Caco-2 (cell line): ENCODE measurements at places on chromosomes 16 and 17.
A peak's percentile ranks its signal among the peaks of the same experiment; 100 is the strongest.

- H3K27ac ChIP-seq, result no peak overlapping the region
- no peaks in the 10 kb centered on the region for H3K27me3 ChIP-seq
- DNase-seq, result no peak
- H3K36me3 ChIP-seq, result peaks cover 4% of the 10 kb centered on the region
- no peak overlapping the region for H3K4me3 ChIP-seq
These were observed 6.4 kb upstream of the ARL2BP start for GRCh38 chr16:57238682-57239081.

- no peaks in the 10 kb centered on the region for H3K4me1 ChIP-seq
- H3K4me3 ChIP-seq, result peak overlapping the region; percentile 88
- H3K27ac ChIP-seq, result peak overlapping the region; percentile 53
- no peaks in the 10 kb centered on the region for H3K27me3 ChIP-seq
- no peaks in the 10 kb centered on the region for H3K36me3 ChIP-seq
- DNase-seq, result peak; percentile 50
These were observed 1.7 kb downstream of the PPM1D start for GRCh38 chr17:60601447-60602384.

- no peak overlapping the region for H3K4me3 ChIP-seq
- DNase-seq, result no peak
- no peaks in the 10 kb centered on the region for H3K36me3 ChIP-seq
- H3K4me1 ChIP-seq, result 0 out of 2 replicates have a peak, but pooled peaks cover 5% of the 10 kb centered on the region
- no peak overlapping the region for H3K27ac ChIP-seq
- no peaks in the 10 kb centered on the region for H3K27me3 ChIP-seq
These were observed 3.6 kb downstream of the MAP2K4 start for GRCh38 chr17:12024327-12024726.

GRCh38 chr17:28724500-28725165 lies 1.4 kb downstream of the TLCD1 start:
- H3K27ac ChIP-seq, result peak overlapping the region; percentile 96
- peaks cover 13% of the 10 kb centered on the region for H3K36me3 ChIP-seq
- H3K4me1 ChIP-seq, result peaks cover 25% of the 10 kb centered on the region
- peak overlapping the region; percentile 57 for H3K4me3 ChIP-seq
- peak; percentile 36 for DNase-seq

DNA sequence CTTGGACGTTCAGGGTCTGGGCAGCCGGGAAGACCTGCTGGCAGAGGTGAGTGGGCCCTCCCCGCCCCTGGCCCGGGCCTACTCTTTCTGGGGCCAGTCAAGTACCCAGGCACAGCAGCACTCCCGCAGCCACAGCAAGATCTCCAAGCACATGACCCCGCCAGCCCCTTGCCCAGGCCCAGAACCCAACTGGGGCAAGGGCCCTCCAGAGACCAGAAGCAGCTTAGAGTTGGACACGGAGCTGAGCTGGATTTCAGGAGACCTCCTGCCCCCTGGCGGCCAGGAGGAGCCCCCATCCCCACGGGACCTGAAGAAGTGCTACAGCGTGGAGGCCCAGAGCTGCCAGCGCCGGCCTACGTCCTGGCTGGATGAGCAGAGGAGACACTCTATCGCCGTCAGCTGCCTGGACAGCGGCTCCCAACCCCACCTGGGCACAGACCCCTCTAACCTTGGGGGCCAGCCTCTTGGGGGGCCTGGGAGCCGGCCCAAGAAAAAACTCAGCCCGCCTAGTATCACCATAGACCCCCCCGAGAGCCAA lies 8.6 kb upstream of the ABCC3 start:
- H3K36me3 ChIP-seq, result no peaks in the 10 kb centered on the region
- H3K27me3 ChIP-seq, result no peaks in the 10 kb centered on the region
- H3K4me1 ChIP-seq, result peaks cover 37% of the 10 kb centered on the region
- H3K4me3 ChIP-seq, result no peak overlapping the region
- peak overlapping the region; percentile 0 for H3K27ac ChIP-seq
- DNase-seq, result peak; percentile 92

DNA sequence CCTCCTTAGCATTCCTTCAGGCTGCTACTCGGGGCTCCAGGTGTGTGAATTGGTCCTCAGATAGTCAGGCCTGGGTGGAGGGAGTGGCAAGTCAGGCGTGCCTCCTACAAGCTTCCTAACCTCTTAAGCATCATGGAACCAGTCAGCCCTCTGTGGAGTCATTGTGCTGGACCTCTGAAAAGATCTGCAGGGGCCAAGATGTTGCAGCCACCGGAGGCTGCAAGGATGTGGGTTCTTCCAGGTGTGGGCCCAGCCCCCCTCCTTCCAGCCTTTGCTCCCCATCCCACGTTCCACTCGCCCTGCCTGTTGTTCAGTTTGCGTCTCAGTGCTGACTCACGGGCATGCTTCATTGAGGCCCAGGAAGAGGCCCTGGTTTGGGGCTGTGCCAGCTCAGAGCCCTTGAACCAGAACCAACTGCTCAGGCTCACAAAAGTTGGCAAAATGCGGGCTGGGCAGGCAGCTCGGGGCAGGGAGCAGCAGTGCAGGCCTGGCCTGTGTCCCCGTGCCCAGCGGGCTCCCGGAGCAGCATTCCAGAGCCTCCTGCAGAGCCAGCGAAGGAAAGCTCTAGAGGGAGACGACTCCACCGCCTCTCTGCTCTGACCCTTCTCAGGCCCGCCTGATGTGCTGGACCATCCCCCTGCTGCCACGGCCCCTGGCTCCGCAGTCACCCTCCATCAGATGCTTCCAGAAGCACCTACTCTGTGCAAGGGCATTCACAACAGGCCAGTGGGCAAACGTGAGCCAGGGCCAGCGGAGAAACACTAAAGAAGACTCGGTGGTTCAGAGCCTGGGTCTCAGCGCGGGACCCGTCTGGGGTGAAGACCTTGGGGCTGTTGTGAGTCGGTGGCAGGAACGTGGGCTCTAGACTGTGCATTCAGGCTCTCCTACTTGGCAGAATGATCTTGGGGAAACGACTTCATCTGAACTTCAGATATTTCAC lies 7.5 kb downstream of the LDHD start:
- H3K27ac ChIP-seq, result no peak overlapping the region
- no peak overlapping the region for H3K4me3 ChIP-seq
- H3K4me1 ChIP-seq, result peaks cover 18% of the 10 kb centered on the region
- no peak for DNase-seq
- no peaks in the 10 kb centered on the region for H3K27me3 ChIP-seq

- no peak overlapping the region for H3K4me3 ChIP-seq
- H3K27me3 ChIP-seq, result no peaks in the 10 kb centered on the region
- H3K4me1 ChIP-seq, result no peaks in the 10 kb centered on the region
- H3K27ac ChIP-seq, result no peak overlapping the region
These were observed 118.1 kb downstream of the STXBP4 start for GRCh38 chr17:55086635-55087058.

- no peaks in the 10 kb centered on the region for H3K36me3 ChIP-seq
- no peaks in the 10 kb centered on the region; the same call in none of the 2 replicates for H3K27me3 ChIP-seq
- H3K27ac ChIP-seq, result no peak overlapping the region
- no peak overlapping the region for H3K4me3 ChIP-seq
These were observed 2.6 kb downstream of the PRAC1 start for GRCh38 chr17:48719642-48720265.

DNA sequence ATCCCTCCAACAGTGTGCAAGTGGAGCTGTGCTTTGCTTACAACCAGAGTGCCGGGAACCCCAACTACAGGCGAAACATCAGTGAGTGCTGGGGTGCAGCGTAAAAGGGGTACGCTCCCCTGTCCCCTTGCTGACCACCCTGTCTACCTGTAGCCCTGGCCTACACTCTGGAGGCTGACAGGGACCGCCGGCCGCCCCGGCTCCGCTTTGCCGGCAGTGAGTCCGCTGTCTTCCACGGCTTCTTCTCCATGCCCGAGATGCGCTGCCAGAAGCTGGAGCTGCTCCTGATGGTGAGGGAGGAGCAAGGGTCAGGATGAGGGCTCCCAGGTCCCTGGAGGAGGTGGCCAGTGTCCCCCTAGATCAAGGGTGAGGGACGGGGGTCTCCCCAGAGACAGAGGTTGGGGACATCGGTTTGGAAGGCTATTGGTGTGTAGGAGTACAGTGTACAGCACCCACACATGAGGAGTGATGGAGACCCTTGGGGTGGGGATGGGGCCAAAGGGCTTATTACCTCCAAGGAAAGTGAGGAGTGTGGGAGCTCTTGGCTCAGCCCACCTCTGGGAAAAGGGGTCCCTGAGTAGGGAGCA lies 19.6 kb upstream of the PDK2 start:
- no peaks in the 10 kb centered on the region for H3K4me1 ChIP-seq
- no peak overlapping the region for H3K4me3 ChIP-seq
- no peak for DNase-seq
- no peaks in the 10 kb centered on the region for H3K27me3 ChIP-seq
- H3K27ac ChIP-seq, result no peak overlapping the region

- H3K27me3 ChIP-seq, result no peaks in the 10 kb centered on the region
- no peaks in the 10 kb centered on the region for H3K4me1 ChIP-seq
- H3K36me3 ChIP-seq, result no peaks in the 10 kb centered on the region; the same call in 1 of the 2 replicates
- H3K27ac ChIP-seq, result peak overlapping the region; percentile 61
- no peak overlapping the region for H3K4me3 ChIP-seq
These were observed 4.4 kb upstream of the ARMC7 start for GRCh38 chr17:75105126-75106080.

GRCh38 chr16:68399456-68399855 lies 48.9 kb downstream of the SMPD3 start:
- no peak overlapping the region for H3K4me3 ChIP-seq
- H3K27me3 ChIP-seq, result no peaks in the 10 kb centered on the region
- DNase-seq, result no peak
- H3K27ac ChIP-seq, result no peak overlapping the region
- no peaks in the 10 kb centered on the region for H3K36me3 ChIP-seq
- H3K4me1 ChIP-seq, result no peaks in the 10 kb centered on the region

DNA sequence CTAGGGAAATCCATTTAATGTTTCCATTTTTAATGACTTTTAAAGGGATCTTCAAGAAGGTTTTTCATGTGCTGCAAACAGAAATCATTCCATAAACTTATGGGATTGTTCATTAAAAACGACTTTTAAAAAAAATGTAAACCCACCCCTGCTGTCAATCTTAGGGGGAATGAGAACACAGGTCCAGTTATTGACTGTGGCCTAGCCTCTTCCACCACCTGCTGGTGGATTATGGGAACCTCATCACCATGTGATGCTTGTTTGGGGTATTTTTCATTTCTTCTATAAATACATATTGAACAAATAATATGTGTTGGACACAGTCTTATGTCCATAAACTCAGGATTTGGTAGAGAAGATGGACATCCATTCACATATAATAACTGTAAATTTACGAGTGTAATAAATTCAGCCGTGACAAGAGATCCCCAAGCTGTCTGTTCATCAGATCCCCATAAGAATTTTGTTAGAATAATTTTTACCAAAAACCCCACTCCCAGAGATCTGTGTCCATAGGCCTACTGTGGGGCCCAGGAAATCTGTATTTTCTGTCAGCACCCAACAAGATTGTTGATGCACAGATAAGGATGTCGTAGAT lies 42.0 kb upstream of the TMC5 start:
- peaks cover 4% of the 10 kb centered on the region; the same call in 1 of the 2 replicates for H3K4me1 ChIP-seq
- H3K4me3 ChIP-seq, result no peak overlapping the region

DNA sequence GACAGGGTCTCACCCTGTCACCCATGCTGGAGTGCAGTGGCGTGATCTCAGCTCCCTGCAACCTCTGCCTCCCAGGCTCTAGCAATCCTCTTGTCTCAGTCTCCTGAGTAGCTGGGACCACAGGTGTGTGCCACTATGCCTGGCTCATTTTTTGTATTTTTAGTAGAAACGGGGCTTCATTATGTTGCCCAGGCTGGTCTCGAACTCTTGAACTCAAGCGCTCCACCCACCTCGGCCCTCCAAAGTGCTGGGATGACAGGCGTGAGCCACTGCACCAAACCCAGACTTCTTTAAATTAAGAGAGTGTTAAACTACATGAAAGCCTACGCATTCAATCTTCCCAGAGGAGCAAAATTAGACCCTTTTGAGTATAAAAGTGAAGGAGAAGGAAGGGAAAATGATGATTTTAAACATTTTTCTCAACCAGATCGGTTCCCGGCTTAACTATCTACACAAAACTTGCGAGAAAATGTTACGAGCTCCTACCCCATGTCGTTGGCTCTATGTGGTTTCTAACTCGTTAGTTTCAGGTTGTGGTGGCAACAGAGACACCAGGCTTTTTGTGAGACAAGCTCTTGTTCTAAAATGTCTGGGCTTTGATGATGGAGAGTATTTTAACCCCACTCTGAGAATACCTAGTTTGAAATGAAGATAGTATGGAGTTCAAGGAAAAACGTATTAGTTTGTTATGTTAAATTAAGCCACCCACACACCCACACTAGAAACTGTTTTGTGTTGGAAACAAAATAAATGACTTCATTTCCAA lies 26.3 kb downstream of the STAT5B start:
- H3K4me1 ChIP-seq, result peaks cover 5% of the 10 kb centered on the region
- no peak for DNase-seq
- H3K36me3 ChIP-seq, result no peaks in the 10 kb centered on the region

DNA sequence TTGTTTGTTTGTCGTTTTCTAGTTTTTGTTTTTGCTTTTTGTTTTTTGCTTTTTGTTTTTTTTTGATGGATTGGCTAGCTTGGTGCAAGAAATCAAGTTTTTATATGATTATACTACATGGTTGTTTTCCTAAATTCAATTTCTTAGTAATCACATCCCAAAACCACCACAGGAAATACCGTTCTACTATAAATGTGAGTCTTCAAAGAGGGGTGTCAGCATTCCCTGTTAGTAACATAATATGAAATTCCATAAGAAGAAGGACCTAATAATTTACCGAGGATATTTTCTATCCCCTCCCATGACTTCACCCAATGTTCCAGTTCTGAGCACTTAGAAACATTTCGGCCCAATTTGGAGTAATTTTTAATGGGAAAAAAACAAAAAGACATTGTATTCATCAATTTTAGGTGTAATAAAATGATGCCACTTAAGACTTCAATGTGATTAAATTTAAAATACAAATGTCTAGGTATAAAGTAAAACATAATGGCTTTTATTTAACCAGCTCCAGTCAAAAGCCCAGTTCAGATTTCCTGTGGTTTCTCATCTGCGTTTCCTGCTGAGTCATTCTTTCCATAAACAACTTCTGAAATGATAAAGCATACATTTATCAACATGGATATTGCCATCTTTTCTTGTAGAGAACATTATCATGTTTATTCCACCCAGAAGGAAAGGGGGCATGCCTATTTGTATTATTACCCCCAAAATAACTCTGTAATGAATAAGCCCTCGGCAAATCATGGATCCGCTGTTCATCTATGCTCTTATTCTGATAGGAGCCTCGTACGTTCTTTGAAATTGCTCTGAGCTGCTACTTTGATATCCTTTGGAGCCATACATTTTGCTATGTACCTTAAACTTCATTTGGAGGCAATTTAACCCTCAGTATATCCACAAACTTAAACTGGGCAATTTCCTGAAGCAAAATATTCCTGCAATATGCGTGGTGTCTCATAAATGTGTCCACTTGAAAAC lies 28.1 kb downstream of the HSBP1 start:
- no peaks in the 10 kb centered on the region; the same call in 1 of the 2 replicates for H3K4me1 ChIP-seq
- no peaks in the 10 kb centered on the region for H3K36me3 ChIP-seq
- no peak overlapping the region for H3K4me3 ChIP-seq
